NCI-H1694 treated with DMSO at 0.1 percent for 48 hours (cell line): ENCODE measurements at places on chromosomes 4 and X.

- DNase-seq: peak; percentile 61
These were observed 7.9 kb downstream of the MBTPS2 start for GRCh38 chrX:21847342-21847741.

DNA sequence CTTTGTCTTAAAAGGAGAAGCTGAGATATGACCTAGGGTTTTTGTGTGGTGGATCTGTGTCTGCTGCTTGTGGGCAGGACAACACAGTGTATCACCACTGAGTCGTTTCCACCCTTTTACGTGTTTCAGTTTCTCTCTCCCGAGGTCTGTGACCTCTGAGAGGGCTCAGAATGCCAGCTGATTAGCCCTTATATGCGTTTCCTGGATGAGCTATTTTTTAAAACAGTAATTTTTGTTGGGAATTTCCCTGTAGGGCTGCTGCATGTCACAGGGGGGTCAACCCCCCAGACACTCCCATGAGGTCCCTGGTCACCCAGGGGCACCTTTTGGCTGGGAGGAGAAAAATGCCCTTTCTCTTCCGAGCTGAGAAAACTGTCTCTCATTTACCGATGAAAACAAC is 170.4 kb upstream of the CASK start:
- DNase-seq: no peak

DNA sequence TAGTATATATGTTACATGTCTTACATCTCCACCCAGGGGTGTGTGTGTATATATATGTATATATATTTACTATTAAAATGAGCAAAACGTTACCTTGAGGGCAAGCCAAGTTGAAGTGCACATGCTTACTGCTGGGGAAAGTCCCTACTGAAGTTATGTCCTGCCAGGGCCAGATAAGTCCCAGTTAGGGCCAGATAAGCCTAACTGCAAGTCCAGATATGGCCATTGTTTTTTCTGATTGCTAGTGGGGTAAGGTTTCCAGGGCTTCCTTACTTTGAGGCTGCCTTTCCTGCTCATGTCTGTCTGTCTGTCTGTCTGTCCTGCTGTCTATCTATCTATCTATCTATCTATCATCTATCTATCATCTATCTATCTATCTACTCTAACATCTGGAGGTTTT is 19.3 kb upstream of the ZNF81 start:
- DNase-seq: no peak

GRCh38 chr4:118730683-118731082 is 45.5 kb downstream of the METTL14 start:
- no peak for DNase-seq

- no peak for DNase-seq
These were observed 64.9 kb downstream of the SORCS2 start for GRCh38 chr4:7256984-7257810.

DNA sequence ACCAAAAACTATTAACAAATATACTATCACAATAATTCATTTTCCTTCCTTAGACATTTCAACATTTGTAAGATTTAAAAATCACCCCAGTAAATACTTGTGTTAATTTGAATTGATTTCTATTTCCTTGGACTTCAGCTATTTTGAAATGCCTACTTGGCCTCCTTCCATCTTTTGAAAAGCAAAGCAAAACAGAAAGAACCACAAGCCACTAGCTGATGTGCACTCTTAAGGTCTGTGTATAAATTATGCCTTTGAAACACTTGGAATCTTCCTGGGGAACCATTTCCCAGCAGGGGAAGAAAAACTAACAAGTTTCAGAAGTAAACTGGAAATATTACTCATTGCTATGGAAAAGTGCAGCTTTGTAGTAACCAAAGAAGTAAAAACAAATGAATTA is 139.8 kb downstream of the CLCN4 start:
- DNase-seq: no peak

DNA sequence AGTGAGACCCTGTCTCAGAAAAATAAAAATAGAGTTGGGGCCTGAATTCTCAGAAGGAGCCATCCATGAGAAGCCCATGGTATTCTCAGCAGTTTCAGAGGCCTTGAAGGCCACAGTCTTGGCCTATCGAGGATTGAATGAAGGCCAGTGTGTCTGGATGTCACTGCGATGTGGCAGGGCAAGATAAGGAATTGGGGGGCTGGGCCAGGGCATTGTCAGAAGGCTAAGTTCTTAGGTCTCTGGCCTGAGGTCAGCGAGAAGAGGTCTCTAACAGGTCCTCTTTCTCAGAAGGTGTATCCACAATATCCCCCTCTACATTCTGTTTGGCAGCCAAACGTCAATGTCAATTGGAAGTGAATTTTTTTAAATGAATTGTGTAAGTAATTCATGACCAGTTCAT is 5.7 kb downstream of the ZNF275 start:
- no peak for DNase-seq
